ENCODE measurements at places on chromosomes 3 and 15.

- no peak for DNase-seq
Measured at GRCh38 chr15:65094294-65094995, 17.9 kb downstream of the KBTBD13 start.

GRCh38 chr3:65604863-65605526, 433.7 kb downstream of the MAGI1 start:
- DNase-seq, result no peak

- no peak for DNase-seq
Measured at GRCh38 chr15:95162967-95163531, 931.7 kb downstream of the MCTP2 start.

- no peak for DNase-seq
Measured at GRCh38 chr3:40713306-40713705, 188.5 kb downstream of the ZNF621 start.

DNA sequence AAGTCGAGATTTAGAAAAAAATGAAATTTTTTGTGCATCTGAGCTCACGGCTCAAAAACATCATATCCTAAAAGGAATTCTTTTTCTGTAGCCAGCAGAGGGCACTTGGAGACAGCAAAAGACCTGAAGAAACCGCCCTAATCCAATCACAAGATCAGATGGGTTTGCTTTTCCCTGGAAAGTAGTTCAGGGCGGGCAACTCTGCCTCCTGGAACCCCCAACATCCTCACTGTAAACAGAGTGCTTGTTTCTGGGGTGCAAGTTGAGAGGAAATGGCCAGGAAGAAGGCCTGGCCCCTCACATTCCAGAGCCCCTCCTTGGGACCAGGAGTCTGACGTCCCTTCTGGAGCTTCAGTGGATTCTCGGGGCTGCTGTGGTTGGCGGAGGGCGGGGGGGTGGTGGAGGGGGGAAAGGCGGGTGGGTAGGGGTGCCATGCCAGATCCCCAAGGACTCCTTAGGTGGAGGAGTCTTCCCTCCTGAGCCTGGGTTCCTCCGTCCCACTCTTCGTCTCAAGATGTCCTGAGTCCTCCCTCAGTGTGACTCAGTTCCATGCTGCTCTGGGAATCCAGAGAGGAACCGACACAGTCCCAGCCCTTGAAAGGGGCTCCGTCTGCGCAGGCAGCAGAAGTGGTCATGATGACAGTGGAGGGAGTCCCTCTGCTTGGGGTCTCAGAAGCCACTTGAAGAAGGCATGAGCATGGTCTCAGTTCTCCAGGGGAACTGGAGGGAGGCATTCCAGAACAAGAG, 35.9 kb downstream of the CCK start:
- no peak for DNase-seq

- DNase-seq, result no peak
Measured at GRCh38 chr15:32864841-32865240, 147.0 kb downstream of the GREM1 start.

DNA sequence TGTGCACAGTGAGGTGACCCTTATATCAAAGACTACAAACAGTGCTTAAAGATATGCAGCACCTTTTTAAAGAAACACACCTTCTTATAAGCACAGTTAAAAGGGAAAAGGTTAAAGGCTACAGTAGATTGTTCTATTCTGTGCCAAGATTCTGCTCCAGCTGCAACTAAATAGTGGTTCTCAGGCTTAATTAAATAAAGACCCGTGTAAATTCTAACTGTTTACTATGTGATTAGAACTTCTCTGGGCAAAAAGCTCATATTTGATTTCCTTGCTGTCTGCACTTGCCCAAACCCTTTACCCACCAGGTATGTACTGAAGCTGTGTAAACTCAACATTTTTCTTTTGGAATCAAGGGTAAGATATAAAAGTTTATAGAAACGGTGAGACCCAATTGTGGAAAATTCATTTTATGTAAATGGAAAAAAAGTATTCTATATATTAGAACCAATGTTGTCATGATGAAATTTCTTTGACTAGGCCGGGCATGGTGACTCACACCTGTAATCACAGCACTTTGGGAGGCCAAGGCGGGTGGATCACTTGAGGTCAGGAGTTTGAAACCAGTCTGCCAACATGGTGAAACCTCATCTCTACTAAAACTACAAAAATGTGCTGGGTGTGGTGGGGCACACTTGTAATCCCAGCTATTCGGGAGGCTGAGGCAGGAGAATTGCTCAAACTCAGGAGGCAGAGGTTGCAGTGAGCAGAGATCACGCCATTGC, 230.6 kb downstream of the MECOM start:
- DNase-seq, result no peak

DNA sequence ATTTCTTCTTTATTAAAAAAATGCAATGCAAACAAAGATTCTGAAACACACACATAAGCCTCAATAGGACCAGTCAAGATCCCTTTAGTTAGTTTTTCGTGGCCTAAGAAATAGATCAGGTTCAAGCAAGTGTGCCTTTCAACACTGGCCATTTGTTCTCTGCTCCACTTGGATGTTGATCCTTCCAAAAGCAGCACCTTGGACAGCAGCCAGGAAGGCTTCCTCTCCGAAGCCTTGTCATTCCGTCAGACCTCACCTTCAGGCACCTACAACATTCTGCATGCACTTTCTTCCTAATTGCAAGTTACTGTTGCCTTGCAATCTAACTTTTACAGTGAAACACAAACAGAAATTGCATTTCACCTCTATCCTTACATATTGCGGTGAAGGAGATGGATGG, 155.9 kb upstream of the FEZF2 start:
- no peak for DNase-seq

DNA sequence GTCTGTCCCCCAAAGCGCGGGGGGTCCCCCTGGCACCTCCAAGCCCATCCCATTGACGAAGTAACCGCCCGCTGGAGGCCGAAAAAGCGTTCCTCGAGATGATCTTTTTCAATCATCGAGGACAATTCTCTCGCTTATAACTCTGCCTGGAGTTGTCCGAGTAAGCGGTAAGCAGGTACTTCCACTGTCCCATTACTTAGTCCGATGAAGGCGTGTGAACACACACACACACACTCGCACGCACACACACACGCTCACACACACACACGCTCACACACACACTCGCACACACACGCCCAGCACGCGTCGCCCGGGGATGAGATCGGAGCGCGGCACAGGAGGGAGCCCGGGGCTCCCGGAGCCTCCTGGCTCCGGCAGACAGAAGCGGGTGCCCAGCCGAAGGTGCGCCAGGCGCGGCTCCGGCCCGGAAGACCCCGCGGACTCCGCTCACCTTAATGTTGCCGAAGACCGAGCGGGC, 430 bp downstream of the SLCO2A1 start:
- DNase-seq, result no peak

DNA sequence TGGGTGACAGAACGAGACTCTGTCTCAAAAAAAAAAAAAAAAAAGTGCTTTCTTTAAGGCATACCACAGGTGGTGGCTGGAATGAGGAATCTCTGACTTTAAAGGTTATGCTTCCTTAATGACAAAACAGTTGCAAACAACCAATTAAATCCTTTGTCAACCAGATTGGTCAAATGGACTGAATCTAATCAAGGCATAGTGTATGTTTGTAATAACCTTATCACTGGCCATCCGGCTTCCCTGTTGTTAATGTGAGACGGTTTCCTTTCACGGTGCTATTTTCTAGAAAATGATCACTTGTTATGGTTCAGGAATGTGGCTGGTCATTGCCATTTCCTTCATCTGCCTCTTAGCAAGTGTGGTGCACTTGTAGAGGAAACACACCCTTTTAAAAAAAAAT, 75.9 kb downstream of the FLNB start:
- no peak for DNase-seq

DNA sequence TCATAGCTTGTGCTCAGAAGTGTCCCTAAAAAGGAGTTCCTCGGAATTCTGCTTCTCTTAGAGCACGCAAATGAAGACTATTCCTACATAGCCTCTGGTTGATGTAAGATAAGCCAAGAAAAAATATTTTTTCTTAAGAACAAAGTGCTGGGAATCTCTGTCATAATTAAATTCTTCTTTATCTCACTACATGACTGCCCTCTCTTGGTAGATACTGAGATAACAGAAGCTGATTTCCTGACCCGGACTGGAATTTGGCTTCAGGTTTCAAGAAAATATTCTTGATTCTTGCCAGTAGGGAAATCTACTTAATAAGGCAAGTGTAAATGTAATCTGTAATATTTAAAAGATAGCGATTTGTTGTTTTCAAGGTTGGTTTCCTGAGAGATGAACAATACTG, 31.3 kb upstream of the SETMAR start:
- DNase-seq, result peak; percentile 35

- no peak for DNase-seq
Measured at GRCh38 chr15:68368731-68369435, 63.1 kb downstream of the ITGA11 start.

DNA sequence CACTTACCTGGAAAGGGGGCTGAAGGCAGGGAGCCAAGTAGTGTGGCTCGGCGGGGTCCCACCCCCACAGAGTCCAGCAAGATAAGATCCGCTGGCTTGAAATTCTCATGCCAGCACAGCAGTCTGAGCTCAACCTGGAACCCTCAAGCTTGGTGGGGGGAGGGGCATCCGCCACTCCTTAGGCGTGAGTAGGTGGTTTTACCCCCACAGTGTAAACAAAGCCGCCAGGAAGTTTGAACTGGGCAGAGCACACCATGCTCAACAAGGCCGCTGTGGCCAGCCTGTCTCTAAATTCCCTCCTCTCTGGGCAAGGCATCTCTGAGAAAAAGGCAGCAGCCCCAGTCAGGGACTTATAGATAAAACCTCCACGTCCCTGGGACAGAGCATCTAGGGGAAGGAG, 156.3 kb downstream of the KBTBD8 start:
- DNase-seq, result no peak

DNA sequence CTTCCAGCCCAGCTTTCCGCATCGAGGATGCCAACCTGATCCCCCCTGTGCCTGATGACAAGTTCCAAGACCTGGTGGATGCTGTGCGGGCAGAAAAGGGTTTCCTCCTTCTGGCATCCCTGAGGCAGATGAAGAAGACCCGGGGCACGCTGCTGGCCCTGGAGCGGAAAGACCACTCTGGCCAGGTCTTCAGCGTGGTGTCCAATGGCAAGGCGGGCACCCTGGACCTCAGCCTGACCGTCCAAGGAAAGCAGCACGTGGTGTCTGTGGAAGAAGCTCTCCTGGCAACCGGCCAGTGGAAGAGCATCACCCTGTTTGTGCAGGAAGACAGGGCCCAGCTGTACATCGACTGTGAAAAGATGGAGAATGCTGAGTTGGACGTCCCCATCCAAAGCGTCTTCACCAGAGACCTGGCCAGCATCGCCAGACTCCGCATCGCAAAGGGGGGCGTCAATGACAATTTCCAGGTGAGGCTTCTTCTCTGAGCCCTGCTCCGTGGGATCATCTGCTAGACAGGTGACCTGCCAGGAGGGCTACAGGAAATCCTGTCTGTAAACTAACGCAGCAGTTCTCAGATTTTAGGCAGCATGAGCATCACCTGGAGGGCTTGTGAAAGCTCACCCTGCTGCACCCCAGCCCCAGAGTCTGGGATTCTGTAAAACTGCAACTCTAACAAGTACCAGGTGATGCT, 1.6 kb downstream of the THBS1 start:
- no peak for DNase-seq

- DNase-seq, result no peak
Measured at GRCh38 chr3:25567388-25567787, 97.3 kb downstream of the TOP2B start.

DNA sequence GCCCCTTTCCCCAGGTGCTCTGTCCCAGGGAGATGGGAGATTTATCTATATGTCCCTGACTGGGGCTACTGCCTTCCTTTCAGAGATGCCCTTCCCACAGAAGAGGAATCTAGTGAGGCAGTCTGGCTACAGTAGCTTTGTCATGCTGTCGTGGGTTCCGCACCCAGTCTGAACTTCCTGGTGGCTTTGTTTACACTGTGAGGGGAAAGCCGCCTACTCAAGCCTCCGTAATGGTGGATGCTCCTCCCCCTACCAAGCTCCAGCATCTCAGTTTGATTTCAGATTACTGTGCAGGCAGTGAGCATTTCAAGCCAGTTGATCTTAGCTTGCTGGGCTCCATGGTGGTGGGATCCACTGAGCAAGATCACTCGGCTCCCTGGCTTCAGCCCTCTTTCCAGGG, 35.4 kb upstream of the SLC7A14 start:
- DNase-seq, result no peak

DNA sequence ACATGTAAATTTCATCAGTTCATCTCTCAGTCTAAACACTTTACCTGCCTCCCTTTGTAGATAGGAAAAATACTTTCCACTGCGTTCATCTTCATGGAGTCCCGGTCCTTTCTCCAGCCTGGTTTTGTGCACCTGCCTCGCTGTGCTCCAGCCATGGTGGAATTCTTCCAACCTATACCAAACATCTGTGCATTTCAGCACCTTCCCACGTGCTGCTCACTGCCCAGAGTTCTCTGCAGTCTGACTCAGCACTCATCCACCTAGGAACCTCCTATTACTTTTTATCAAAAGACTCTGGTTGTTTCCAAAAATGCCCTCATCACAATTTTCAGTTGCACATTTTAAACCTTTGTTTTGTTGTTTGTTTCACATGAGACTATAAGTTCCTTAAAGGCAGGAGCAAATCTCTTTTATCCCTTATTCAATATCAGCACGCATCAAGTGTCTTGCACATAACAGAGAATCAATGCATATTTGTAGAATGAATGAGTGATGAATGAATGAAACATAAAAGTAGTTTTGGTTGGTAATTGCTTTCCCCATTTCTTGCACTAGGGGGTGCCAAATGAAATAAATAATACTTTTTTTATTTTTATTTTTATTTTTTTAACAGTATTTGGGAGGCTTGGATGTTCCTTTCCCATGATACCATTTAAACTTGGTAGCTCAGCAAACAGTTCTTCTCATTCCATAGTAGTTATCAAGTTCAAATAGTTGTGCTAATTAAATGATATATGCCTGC, 30.2 kb upstream of the ADAMTS9 start:
- no peak for DNase-seq

GRCh38 chr15:90097475-90097874, 4.8 kb downstream of the IDH2 start:
- DNase-seq, result peak; percentile 66

GRCh38 chr3:30619318-30619717, 12.9 kb downstream of the TGFBR2 start:
- DNase-seq, result no peak

DNA sequence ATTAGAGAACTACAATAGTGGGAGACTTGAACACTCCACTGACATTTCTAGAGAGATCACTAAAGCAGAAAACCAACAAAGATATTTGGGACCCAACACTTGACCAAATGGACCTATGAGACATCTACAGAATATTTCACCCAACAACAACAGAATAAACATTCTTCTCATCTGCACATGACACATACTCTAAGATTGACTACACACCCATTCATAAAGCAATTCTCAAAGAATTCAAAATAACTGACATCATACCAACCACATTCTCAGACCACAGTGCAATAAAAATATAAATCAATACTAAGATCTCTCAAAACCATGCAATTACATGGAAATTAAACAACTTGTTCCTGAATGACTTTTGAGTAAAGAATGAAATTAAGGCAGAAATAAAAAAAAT, 473.7 kb downstream of the LPP start:
- no peak for DNase-seq

- no peak for DNase-seq
Measured at GRCh38 chr3:143548861-143549497, 299.3 kb downstream of the SLC9A9 start.
